Hepatic stellate cell (primary cell): ENCODE measurements at places on chromosomes 1 and 21.

DNA sequence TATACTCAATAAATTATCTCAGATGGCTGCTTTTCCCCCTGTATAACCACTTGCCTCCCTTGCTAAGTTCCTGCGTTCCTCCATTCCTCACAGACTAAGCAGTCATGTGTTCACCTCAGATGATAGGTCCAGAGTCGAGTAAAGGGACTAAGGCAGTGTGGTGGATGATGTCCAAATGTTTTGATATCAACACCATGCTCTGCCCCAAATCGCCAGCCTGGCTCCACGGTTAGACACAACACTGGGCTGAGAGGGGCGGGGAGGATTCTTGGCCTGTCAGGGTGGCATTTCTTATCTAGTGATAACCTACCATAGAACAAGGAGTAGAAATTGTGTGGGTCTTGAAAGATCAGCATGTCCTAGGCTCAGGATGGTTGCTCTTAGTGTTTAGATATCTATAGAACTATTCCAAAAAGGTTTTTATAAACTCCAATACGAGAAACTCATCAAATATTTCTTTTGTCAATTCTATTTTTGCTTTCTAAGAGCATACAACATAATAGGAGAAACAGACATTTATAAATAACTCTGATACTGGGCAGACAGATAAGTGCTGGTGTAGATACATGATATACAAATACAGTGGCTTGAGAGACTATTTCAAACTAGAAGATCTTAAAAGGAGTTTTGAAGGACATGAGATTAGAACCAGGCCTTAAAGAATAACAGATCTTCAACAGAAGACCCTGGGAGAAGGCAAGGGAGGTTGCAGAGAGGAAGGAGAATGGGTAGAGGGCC is 21.5 kb downstream of the GJA5 start:
- DNase-seq: no peak

- DNase-seq: no peak
These were observed 56.8 kb downstream of the SLC66A1 start for GRCh38 chr1:19368964-19369363.

GRCh38 chr1:246428542-246429308 is 78.4 kb downstream of the SMYD3 start:
- peak; percentile 26 for DNase-seq

DNA sequence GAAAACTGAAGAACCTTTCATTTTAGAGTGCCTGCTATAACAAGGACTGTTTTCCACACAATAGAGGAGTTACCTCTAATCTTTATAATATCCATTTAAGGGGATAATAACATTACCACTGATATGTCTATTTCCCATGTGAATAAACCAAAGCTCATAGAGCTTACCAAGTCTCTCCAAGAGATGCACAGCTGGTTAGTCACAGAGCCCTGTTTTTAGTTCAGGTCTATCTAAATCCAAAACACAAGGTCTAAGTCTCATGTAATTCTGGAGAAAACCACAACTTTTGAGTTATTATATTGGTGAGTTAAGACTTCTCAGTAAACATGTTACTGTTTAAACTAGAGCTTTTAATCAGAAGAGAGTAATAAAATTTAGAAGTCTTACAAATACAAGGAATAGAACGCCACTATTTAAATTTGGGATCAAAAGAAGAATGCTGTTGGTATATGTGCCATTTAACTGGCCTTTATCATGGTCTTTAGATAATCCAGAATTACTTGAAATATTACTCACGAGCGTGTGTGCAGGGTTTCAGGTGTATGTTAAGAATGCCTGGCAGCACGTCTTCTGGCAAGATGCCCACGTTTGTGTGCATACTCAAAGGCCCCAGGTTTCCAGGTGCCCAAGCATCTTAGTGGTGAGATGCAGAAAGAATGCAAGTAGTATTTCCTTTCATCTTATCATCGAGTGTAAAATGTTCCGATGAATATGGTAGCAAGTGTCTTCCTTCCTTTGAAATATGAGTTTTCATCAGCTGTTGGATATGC is 190.6 kb downstream of the FMN2 start:
- no peak for DNase-seq

- no peak for DNase-seq
These were observed 8.8 kb downstream of the XCL1 start for GRCh38 chr1:168585191-168585590.
